CD4-positive, alpha-beta T cell treated with Interferon gamma for 1 hour (primary cell): ENCODE measurements at places on chromosomes 2 and 18.

- no peak for DNase-seq
Observed at GRCh38 chr18:20996418-20996817, 115.2 kb downstream of the ROCK1 start.

DNA sequence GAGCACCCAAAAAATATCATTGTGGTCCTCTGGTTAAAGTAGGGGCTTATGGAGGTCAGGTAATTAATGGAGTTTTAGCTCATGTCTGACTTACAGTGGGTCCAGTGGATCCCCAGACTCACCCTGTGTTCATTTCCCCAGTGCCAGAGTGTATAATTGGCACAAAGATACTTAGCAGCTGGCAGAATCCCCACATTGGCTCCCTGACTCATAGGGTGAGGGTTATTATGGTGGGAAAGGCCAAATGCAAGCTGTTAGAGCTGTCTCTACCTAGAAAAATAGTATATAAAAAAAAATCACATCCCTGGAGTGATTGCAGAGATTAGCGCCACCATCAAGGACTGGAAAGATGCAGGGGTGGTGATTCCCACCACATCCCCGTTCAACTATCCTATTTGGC, 1067.6 kb upstream of the ACVR2A start:
- DNase-seq: no peak

GRCh38 chr2:188466761-188467160, 175.1 kb downstream of the GULP1 start:
- DNase-seq: no peak

DNA sequence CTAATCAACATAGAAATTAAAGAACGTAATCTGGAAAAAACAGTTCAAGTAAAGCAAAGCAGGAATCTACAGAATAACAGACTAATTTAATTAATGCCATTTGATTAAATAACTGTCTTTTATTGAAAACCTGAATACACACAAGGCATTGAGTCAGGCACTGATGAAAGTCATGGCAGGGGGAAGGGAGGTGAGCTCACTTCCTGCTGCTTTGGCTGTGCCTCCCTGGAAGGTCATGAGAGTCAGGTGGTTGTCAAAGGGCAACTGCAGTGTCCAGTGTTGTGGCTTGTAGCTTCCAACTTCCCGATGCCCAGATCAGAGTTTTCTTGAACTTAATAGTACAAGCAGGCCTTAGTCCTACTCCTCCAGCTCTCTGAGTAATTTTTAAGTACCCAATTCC, 180.9 kb downstream of the PID1 start:
- no peak for DNase-seq

GRCh38 chr2:176080540-176081375, 3.0 kb downstream of the EVX2 start:
- DNase-seq: no peak

- no peak for DNase-seq
Observed at GRCh38 chr2:17429130-17429529, 89.1 kb downstream of the RAD51AP2 start.

DNA sequence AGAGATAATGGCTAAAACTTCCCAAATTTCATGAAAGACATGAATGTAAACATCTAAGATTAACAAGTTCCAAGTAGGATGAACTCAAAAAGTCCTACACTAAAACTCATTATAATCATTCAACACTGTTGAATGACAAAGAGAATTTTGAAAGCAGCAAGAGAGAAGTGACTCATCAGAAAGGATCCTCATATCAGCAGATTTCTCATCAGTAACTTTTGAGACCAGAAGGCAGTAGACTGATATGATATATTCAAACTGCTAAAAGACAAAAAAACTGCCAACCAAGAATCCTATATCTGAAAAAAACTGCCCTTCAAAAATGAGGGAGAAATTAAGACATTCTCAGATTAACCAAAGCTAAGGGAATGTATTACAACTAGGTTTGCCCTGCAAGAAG, 130.6 kb upstream of the OTX1 start:
- DNase-seq: no peak

- no peak for DNase-seq
Observed at GRCh38 chr2:8413589-8414135, 268.2 kb upstream of the ID2 start.

- DNase-seq: no peak
Observed at GRCh38 chr2:150101947-150102346, 385.5 kb downstream of the RND3 start.

GRCh38 chr2:161177969-161178368, 17.7 kb downstream of the TANK start:
- no peak for DNase-seq

DNA sequence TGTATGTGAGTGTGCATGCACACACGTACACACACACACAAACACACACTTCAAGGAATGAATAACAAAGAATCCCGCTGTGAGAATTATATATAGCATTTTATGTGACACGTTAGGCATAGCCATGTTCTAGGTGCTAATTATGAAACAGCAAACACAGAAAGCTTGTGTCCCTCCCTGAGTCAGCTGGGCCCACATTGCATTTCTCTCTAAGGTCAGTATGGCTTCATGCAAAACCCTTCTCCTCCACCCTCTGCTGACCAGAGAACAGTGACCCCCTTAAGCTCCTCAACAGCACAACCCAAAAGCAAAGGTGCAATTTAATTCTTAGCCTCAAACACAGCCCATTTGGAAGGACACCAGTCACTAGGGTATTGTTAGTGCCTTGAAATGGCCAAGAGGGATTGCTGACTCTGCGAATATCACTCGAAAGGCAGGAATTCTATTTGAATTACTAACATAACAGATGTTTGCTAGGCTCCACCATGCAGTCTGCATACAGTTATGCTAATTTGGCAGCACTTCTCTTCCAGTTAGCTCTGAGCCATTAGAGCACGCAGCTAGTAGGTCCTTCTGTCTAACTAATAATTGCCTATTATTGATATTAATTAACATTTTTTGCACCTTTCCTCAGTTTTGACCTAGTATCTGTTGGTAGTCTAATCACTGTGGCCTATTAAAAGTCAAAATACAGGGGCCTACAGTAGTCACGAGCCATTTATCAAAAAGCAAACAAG, 149.0 kb downstream of the LNPK start:
- DNase-seq: no peak

GRCh38 chr2:198945496-198945895, 512.2 kb downstream of the SATB2 start:
- no peak for DNase-seq

- DNase-seq: peak; percentile 28
Observed at GRCh38 chr18:62957885-62958472, 242.6 kb downstream of the PHLPP1 start.

GRCh38 chr2:65548576-65549256, 116.3 kb upstream of the SPRED2 start:
- no peak for DNase-seq

DNA sequence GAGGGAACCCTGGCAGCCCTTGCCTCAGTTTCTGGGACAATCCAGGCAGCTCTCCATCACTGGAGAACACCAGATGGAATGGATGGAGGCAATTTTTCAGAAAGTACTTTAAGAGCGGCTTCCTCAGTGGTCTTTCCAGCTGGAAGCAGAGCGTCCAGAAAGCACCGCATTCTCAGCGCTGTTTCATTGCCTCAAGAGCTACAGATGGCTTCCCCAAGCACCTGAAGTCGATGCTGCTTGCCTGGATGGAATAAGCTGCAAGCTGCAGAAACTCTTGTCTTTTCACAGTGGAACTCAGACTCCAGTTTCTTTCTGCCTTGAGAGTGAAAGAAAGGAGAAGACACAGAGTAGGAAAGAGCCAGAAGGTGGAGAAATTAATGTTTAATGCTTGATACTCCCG, 766.9 kb downstream of the TDRD15 start:
- no peak for DNase-seq

DNA sequence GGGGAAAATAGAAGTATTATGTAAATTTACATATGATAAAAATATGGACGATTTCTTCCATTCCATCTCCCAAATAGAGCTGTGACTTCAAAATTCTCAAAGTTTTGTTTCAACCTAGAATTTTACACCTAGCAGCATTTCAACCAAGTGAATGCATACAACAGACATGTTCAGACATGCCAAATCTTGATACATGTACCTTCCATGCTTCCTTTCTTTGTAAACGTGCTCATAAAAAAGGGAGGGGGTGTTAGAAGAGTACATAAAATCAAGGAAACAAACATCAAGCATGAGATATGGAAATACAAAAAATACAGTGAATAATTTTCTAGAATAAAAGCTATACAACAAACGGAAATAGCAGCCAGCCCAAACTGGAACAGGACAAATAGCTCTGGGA, 974.2 kb downstream of the ERBB4 start:
- no peak for DNase-seq

DNA sequence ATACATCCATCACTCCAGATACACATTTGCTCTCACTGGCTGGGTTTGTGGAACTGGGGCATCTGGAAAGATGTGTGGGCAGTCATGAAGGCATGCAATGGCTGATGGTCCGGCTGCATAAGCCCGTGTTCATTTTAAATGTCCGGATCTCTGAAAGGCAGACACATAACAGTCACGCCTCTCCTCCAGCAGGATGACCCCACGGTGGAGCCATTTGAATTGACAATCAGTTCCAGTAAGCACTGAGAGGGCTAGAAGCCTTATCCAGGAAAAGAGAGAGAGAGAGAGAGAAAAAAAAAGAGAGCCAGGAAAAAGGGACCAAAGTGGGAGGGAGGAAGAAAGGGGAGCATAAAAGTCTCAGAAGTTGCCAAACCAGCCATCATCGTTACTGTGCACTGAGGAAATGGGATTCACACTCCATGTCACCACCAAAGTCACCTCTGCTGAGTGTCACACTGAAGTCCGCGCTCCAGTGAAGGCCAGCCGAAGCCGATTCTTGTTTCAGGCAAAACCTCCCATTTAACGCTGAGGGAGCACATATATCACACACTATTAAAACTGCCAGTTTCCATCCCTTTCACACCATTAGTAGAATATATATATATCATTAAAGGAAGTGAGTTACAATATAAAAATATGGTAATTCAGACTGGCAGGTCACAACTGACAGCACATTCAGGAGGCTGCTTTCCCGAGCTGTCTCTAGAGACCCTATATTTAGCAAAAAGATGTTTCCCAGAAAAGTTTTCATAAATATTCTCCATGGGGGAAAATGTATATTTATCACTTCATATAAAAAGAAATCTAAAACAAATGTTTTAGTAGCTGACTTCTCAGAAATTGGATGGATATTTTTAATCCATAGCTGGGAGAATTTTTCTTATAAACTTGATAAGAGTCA, 142.0 kb downstream of the ACTR3 start:
- DNase-seq: no peak

DNA sequence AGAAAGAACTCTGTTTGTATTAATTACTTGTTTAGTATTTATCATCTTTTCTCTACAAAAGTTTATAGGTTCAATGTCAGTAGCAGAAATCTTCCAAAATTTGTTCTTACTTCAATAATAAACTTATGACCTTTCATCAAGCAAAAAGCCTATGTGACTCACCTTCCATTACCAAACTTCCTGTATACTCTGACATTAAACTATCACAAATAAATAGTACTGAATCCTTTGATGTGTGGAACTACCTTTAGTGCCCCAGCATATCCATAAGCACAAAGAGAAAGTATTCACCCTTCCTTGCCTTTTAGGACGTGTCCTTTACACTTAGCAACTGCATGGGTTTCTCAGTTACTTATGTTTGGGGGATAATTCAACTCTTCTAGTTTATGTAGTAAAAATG, 166.0 kb downstream of the EHBP1 start:
- no peak for DNase-seq

GRCh38 chr2:190587106-190587505, 52.6 kb upstream of the NEMP2 start:
- DNase-seq: no peak

GRCh38 chr2:595831-596592, 81.2 kb downstream of the TMEM18 start:
- DNase-seq: no peak

DNA sequence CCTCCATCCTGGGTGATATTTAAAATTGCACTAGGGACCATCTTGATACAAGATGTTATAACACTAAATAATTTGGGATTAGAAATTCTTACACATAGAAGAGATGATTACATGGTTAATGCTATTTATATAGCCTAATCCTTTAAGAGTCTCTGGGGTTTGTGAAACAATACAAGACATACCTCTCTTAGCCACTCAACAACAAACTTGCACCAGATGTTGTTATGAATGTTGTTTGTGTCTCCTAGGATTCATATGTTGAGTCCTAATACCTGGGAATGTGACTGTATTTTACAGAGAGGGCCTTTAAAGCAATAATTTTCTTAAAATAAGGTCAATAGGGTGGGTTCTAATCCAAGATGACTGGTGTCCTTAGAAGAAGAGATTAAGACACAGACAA, 678.3 kb downstream of the NYAP2 start:
- DNase-seq: no peak

- no peak for DNase-seq
Observed at GRCh38 chr2:127695491-127696472, 5.5 kb upstream of the SFT2D3 start.

GRCh38 chr18:2060086-2060485, 511.2 kb downstream of the METTL4 start:
- DNase-seq: no peak

DNA sequence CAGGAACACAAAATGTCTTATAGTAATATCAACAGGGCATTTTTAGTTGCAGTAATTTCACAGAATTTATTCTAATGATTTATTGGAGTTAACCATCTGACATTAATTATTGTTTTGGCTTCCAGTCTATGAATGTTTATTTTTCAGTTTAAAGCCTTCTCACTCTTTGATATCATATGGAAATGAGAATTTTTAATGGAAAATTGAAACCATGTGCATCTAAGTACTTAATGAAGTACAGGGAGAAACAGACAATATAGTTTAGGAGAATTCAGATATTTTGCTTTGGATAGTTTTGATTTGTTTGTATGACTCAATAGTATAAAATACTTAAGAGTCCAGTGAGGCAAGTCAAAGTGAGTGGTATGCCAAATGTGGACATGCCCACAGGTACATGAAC, 126.1 kb downstream of the OLA1 start:
- no peak for DNase-seq

- no peak for DNase-seq
Observed at GRCh38 chr2:240367721-240368120, 67.7 kb upstream of the GPC1 start.

DNA sequence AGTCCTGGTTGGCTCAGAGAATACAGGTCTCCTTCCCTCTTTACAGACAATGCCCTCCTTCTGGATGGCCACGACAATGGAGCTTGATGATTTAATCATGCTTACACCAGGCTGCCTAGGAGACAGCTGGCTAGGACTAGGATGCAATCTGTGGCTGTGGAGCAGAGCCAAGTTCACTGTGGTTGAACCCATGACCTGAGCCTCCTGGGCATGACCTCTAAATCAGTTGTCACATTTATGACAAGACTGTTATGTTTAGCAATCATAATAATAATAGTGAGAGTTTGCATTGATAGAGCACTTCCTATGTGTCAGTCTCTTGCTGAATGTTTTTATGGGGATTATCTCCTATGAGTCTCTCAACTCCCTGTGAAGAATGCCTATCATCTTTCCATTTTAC, 244.1 kb downstream of the ICOS start:
- no peak for DNase-seq

GRCh38 chr2:235382179-235382578, 111.7 kb upstream of the AGAP1 start:
- DNase-seq: no peak

DNA sequence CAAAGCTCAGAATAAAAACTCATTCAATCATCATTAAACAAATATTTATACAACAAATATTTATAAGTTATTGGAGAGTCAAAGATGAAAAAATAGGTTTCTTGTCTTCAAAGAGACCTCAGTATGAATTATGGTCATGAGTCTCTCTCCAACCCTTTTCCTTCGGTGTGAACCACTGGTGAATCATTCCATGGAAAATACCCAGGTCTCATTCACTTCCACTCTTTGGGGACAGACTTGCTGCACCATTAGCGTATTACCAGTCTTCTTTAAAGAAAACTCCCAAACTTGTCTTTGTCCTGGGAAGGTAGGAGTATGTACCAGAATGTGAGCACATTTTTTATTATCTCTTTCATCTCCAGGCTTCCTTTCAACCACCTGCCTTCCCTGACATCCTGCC, 257.4 kb upstream of the RBMS1 start:
- DNase-seq: no peak
